ENCODE measurements at places on chromosomes 4 and X. TPM values are rescaled to one million over a fixed set of nuclear protein-coding genes. Genes with fewer than 3 reads are reported as not detected.

The IL1RAPL2 gene
- 0.64 TPM for polyA plus RNA-seq

The TMSB15A gene
- 107 TPM for polyA plus RNA-seq

The PITX2 gene
- not detected for polyA plus RNA-seq

The RNF150 gene
- polyA plus RNA-seq = 14.6 TPM

The LRRC66 gene
- polyA plus RNA-seq = 0.61 TPM

The EREG gene
- polyA plus RNA-seq = 0.34 TPM

The EGF gene
- polyA plus RNA-seq = 1.4 TPM

The OTC gene
- 0.29 TPM for polyA plus RNA-seq

The GSX2 gene
- polyA plus RNA-seq = not detected

The GIMD1 gene
- not detected for polyA plus RNA-seq

The IL2 gene
- not detected for polyA plus RNA-seq

The SHOX gene
- polyA plus RNA-seq = 0.24 TPM

The MAGED4 gene
- polyA plus RNA-seq = 43.1 TPM

The PDE5A gene
- 82.1 TPM for polyA plus RNA-seq

The AMTN gene
- polyA plus RNA-seq = not detected

The IL9R gene
- polyA plus RNA-seq = 0.08 TPM

The MGARP gene
- 0.45 TPM for polyA plus RNA-seq

The C1QTNF7 gene
- polyA plus RNA-seq = 18.4 TPM

The FRG2 gene
- polyA plus RNA-seq = not detected

The ABLIM2 gene
- polyA plus RNA-seq = 6.1 TPM

The SHISA3 gene
- polyA plus RNA-seq = 49.3 TPM

The ARL13A gene
- polyA plus RNA-seq = 1.0 TPM

The RNF212 gene
- polyA plus RNA-seq = 6.1 TPM

The NIPAL1 gene
- 3.2 TPM for polyA plus RNA-seq

The CNOT6L gene
- polyA plus RNA-seq = 19.0 TPM

The ART3 gene
- polyA plus RNA-seq = 0.46 TPM

The CXCL9 gene
- polyA plus RNA-seq = 0.85 TPM

The MTHFD2L gene
- polyA plus RNA-seq = 25.4 TPM

The TMEM31 gene
- polyA plus RNA-seq = 1.2 TPM

The SYTL4 gene
- polyA plus RNA-seq = 11.8 TPM

The FANCB gene
- polyA plus RNA-seq = 6.4 TPM

The FAM133A gene
- 0.17 TPM for polyA plus RNA-seq

The GASK1B gene
- polyA plus RNA-seq = 27.9 TPM

The NPNT gene
- 113 TPM for polyA plus RNA-seq

The NPFFR2 gene
- polyA plus RNA-seq = not detected

The KLHL8 gene
- polyA plus RNA-seq = 11.2 TPM

The FGFR3 gene
- 73.4 TPM for polyA plus RNA-seq

The C4orf50 gene
- polyA plus RNA-seq = 0.01 TPM

The ADH6 gene
- 12.8 TPM for polyA plus RNA-seq

The CXorf49 gene
- not detected for polyA plus RNA-seq

The UGT2B10 gene
- not detected for polyA plus RNA-seq

The KCNE5 gene
- polyA plus RNA-seq = 6.8 TPM

The FHL1 gene
- polyA plus RNA-seq = 261 TPM

The TRIM61 gene
- 5.1 TPM for polyA plus RNA-seq

The MND1 gene
- polyA plus RNA-seq = 6.8 TPM

The PROM1 gene
- 23.3 TPM for polyA plus RNA-seq

The EOLA2 gene
- 27.1 TPM for polyA plus RNA-seq

The STBD1 gene
- polyA plus RNA-seq = 2.6 TPM

The GABRE gene
- 17.0 TPM for polyA plus RNA-seq

The WDR45 gene
- 52.7 TPM for polyA plus RNA-seq

The MMAA gene
- 7.0 TPM for polyA plus RNA-seq

Data from right lung (tissue), 10 donors.